ENCODE measurements at places on chromosomes 13 and 19. TPM values are rescaled to one million over a fixed set of nuclear protein-coding genes. Genes with fewer than 3 reads are reported as not detected.
A peak's percentile ranks its signal among the peaks of the same experiment; 100 is the strongest.

The ZNF773 gene
- total RNA-seq: 10.1 TPM

The SPIB gene
- not detected for total RNA-seq

The TTC9B gene
- total RNA-seq: not detected

The GIPR gene
- 1.3 TPM for total RNA-seq

The KLK8 gene
- total RNA-seq: not detected

The NLRP5 gene
- not detected for total RNA-seq

The SIGLECL1 gene
- not detected for total RNA-seq

The FFAR1 gene
- not detected for total RNA-seq

The KLK7 gene
- not detected for total RNA-seq

The ZNF235 gene
- total RNA-seq: 7.4 TPM

GRCh38 chr19:45526143-45526542, 18.9 kb downstream of the VASP start:
- DNase-seq: no peak

- DNase-seq: no peak
Measured at GRCh38 chr13:51777921-51778320, 26.0 kb downstream of the DHRS12 start.

- DNase-seq: peak; percentile 85
Measured at GRCh38 chr19:6213266-6213595, 66.5 kb downstream of the MLLT1 start.

DNA sequence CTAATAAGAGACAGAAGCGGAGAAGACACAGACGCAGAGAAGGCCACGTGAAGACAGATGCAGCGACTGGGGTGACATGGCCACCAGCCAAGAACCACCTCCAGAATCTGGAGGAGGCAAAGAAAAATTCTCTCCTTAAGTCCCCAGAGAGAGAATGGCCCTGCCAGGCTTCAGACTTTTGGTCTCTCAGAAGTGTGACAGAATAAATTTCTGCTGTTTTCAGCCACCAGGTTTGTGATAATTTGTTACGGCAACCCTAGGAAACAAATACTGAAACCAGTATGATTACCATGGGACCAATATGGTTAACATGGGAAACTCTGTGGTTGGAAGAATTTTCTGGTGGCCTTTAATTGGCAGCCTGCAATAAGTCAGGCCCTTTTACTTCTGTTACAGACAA, 63.9 kb upstream of the DOCK9 start:
- DNase-seq: no peak

DNA sequence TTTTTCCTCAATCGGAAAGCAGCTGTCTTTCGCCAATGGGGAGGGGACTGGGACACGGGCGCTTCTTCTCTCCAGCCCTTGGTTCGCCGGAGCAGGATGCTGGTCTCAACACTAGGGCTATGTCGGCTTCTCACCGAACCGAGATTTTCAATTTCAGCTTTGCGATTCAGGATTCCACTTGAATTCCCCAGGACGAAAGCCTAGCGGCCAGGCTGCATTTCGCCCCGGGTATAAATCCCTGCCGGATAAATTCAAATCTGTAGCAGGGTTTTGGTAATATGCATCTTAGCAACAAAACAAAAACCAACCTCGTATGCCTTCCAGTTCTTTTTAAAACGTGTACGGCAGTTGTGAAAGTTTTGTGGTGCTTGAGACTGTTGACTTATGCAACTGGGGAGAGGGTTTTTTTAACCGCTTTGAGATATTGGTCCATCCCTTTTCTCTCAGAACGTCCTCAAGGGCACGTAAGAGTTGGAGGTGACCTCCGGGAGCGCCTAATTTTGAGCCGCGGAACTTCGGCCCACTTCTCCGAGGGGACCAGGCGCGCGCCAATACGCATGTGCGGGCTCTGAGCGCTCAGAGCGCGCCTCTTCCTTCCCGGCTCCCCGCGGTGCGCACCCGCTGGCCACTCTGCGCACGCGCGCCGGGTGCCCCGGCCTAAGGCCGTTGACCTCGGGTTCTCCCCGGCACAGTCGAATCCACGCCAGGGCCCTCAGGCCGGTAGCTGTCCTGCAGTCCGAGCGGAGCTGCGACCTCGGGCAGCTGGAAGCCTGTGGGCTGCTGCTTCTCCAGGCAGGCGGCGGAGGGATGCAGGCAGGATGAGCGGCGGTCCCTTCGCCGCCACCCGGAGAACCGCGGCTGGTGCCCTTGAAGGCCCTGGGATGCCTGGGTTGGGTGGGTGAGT, 7.6 kb downstream of the POU4F1 start:
- peak; percentile 72 for DNase-seq

GRCh38 chr19:35248310-35249145, at the start of gene LSR:
Gene LSR (plus strand): TSS chr19:35249002. CDS start chr19:35249023, 21 bp downstream.
- no peak for DNase-seq

- no peak for DNase-seq
Measured at GRCh38 chr19:52600639-52601024, 30.5 kb downstream of the ZNF701 start.

DNA sequence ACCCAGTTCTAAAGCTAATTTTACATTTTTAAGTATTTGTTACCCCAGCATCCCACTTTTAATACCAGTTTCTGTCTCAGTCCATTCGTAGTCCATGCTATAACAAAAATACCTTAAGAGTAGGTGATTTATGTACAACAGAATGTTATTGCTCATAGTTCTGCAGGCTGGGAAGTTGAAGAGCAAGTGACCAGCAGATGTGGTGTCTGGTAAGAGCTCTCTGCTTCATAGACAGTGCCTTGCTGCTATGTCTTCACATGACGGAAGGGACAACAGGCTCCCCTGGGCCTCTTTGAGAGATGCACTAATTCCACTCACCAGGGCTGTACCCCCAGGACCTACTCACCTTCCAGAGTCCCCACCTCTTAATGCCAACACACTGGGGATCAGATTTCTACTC, 96.6 kb downstream of the COL4A2 start:
- no peak for DNase-seq

- DNase-seq: no peak
Measured at GRCh38 chr19:38606131-38606530, 11.6 kb downstream of the MAP4K1 start.

GRCh38 chr13:67736646-67737420, 506.7 kb upstream of the PCDH9 start:
- no peak for DNase-seq

DNA sequence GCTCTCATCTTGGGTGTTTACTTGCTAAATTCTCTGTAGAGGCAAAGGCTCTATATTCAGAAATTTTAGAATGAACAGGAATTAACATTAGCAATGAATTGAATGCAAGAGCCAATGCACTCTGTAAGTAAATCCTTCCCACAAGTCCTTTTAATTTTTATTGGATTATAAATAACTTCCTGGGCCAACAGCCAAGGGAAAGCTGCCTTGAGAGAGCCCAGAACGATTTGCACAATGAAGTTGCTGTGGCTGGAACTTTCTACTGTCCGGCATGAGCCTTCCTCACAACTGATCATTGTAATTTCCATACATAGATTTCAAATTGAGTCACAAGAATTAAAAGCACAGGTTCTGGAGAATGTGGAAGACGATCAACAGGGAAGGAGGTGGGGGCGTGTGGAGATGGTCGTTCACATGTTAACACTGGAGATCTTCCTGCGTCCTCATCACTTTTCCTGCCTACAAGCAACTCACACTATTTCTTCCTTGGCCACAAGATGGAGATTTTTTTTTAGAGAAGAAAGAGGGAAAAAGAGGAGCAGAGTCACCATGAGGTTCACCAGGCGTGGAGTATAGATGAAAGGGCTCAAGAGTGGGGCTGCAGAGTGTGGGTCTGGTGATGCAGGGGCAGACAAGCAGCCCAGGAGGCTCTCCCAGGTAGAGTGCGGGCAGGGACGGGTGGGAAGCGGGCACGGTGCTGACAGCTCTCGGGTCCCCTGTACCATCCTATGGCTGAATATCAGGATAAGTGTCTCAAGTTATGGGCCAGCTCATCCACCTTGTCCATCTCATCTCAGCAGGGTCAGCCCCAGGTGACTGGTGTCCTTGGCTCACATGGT, 110.7 kb downstream of the SOX1 start:
- DNase-seq: no peak
